ENCODE measurements at places on chromosomes 3 and 15. TPM values are rescaled to one million over a fixed set of nuclear protein-coding genes. Genes with fewer than 3 reads are reported as not detected.

Gene DZIP1L
- total RNA-seq, result 47.5 TPM

Gene RBMS3
- total RNA-seq, result 76.7 TPM

Gene ZNF502
- total RNA-seq, result 6.6 TPM

Gene CGNL1
- 0.65 TPM for total RNA-seq

Gene RETNLB
- total RNA-seq, result not detected

Gene CISH
- total RNA-seq, result 2.3 TPM

Gene OGG1
- 38.3 TPM for total RNA-seq

Gene TTLL13
- total RNA-seq, result 0.16 TPM

Data from hair follicle dermal papilla cell (primary cell).